NT2/D1 (cell line): ENCODE measurements at places on chromosomes 6 and 20.

DNA sequence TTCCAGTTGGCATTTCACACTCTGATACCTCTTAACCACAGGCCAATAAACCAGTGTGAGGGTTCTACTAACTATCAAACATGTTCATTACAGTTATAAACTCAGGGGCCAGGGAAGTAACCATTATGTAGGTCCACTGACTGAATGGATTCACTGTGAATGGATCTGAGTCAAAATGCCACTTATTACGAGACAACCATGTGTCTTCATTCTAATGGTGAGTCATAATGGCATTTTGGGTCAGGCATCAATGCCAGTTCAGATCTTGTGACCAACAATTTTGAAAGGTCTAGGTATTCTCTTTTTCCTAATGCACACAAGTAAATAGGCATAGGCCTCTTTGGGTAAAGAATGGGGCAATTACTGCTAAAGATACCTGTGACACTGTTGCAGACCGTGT lies 112.2 kb upstream of the HEY2 start:
- no peak for DNase-seq

- DNase-seq = no peak
Observed at GRCh38 chr6:23647045-23647444, 479.0 kb upstream of the NRSN1 start.

- no peak for DNase-seq
Observed at GRCh38 chr6:63804381-63804956, 168.9 kb downstream of the PHF3 start.

DNA sequence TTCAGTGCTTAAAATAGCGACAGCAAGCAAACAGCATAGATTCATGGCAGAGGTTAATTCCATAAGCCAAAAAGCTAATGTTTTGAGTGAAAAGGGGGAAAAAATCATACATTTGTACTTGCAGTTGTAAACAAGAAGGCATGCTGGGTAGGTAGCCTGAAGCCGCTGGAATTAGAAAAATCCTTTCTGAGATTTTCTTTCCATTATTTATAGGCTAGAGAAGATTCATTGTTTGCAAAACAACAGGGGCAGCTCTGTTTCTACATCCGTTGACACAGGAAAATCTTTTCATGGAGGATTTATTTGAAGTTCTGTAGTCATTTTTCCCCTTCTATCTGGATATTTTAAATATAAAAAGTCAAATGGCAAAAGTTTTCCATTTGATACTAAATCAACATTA lies 843.9 kb downstream of the QKI start:
- DNase-seq = no peak

- no peak for DNase-seq
Observed at GRCh38 chr6:21750575-21750974, 157.0 kb downstream of the SOX4 start.

- no peak for DNase-seq
Observed at GRCh38 chr6:13454286-13455221, 32.8 kb downstream of the GFOD1 start.

DNA sequence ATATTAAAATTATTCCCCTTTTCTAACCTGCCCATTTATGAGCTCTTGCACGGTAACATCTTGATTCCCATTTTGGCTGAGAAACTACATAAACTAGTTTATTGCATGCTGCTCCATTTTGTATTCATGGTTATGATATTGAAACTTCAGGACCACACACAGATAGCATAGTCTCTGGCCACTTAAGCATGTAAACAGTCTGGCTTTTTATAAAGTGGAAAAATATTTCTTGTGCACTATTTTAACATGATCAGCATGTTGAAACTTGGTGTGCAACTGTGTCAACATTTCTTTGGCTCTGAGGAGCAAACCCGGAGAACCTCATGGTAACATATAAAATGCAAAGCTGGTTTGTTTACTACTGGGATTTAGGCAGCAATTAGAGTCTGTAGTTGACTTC lies 70.7 kb downstream of the SLX4IP start:
- DNase-seq = no peak

DNA sequence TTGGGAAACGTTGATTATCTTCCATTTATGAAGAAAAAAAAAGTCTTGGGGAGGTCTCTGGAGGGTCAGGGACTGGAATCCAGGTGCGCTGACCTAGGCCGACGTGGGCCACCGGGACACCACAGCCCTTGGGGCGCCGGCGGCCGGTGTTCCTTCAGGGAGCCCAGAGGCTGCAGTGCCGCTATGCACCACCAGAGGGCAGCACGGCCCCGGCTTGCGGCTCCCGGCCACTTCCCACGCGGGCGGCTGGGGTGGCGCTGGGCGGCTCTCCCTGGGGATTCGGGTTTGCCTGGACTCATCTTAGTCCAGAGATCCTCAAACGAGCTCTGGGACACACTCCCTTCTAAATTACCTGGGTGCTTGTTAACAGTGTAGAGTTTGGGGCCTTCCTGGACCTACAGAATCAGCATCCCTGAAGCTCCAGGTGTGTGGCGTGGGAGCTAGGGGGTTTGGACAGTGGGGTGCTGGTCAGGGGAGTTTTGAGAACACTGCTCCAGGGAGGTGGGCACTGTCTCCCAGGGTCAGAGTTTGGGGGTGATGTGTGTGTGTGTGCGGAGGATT lies 23.0 kb upstream of the GTSF1L start:
- DNase-seq = peak; percentile 57

DNA sequence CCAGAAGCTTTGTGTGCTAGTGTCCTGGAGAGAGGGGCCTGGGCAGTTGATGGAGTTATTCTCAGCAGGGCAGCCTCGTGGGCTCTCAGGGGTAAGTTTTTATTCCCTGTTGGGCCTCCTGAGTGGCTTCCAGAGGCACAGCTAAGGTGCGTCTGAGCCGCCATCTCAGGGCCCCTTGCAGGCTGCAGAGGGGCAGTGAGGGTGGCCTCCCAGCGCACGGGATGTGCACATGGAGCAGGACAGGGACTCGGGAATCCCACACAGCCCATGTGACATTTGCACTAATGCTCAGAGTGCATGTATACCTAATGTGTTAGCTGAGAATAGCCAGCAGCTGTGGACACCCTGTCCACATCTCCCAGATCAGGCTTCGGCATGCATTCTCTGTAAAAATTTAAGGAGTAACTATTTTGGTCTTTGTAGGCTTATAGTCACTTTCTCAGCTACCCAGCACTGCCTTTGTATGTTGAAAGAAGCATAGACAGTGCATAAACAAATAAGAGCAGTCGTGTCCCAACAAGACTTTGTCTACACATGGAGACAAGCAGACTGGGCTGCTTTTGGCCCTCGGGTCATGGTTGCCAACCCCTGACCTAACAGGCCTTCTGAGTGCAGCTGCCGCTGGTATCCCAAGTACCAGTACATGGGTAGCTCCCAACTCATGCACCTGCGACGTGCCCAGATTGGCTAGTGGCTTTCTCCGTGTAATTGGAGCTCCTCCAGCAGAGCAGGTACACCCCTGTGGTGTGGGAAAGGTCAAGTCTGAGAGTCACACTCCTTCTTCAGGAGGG lies 18.6 kb upstream of the CST9L start:
- no peak for DNase-seq

GRCh38 chr20:37570419-37570818 lies 42.7 kb upstream of the BLCAP start:
- no peak for DNase-seq

- DNase-seq = no peak
Observed at GRCh38 chr6:166722785-166723184, 95.7 kb upstream of the RPS6KA2 start.

GRCh38 chr6:13357551-13358075 lies 29.3 kb upstream of the TBC1D7 start:
- no peak for DNase-seq

- DNase-seq = no peak
Observed at GRCh38 chr20:19890445-19891051, 126.6 kb upstream of the NAA20 start.

GRCh38 chr6:154156135-154156896 lies 117.3 kb downstream of the OPRM1 start:
- no peak for DNase-seq

GRCh38 chr6:14243597-14243996 lies 126.0 kb downstream of the CD83 start:
- DNase-seq = no peak

- DNase-seq = no peak
Observed at GRCh38 chr6:120278689-120279396, 929.3 kb upstream of the MAN1A1 start.

DNA sequence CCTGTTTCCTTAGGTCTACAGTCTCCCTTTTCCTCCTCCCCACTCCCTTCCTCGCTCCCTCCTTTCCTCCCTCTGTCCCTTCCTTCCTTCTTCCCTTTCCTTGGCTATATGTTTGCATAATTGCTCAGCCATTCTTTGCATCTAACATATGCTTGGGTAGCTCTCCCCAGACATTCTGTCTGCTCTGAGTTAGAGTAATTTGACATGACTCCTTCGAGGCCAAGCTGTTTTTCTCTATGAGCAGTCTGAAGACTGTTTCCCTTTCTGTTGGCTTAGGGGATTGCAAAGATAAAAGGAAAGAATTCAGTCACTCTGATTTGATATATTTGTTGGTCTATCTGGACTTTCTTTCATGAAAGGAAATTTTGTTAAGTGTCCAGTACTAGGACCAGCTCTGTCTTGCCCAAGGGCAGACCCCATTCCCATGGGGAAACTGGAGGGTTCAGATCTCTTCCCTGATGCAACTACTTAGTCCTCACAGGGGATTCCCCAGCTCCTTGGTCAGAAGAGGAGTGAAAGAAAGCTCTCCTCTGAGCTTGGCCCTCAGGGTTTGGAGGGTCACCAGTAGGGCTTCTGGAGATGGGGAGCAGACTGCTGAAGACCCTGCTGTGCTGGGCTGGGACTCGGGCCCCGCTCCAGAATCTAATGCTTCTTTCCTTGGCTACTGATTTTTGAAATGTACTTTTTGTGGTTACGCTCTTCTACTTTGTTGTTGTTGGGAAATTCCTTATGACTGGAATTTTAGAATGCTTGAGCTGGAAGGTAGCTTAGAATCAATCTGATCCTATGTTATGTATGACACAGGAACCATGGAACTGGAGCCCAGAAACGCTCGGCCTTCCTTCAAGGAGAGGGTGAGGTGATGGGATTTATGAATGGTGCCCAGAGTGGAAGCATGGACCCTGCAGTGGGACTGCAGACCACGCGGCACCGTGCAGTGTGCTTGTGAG lies 63.7 kb upstream of the SLC22A23 start:
- no peak for DNase-seq

DNA sequence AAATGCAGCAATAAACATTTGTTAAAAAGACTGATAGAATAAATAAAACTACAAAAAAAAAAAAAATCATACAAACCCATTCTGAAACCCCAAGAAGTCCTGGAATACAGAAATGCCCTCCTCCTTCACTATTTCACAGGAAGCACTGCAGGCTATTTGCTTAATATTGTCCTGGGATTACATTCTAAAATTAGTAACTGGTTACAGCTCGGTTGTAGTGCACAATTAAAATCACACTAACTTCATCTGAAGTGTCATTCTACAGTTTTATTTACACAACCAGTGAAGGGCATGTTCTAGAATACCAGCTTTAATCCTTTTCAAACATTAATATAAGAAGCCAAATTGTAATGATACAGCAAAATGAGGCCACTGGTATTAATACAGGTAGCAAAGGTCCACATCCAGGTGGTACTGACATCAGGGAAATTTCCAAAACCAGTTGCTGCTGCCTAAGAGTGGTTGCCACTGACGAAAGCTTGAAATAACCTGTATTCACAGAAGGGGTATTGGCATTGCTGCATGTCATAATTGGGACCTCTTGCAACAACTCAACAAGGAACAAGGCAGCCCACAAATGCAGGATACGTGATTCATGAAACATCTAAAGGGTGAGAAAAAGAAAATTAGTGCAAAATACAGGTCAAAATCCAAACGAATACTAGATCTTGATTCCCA lies 26.9 kb downstream of the AKIRIN2 start:
- DNase-seq = no peak

DNA sequence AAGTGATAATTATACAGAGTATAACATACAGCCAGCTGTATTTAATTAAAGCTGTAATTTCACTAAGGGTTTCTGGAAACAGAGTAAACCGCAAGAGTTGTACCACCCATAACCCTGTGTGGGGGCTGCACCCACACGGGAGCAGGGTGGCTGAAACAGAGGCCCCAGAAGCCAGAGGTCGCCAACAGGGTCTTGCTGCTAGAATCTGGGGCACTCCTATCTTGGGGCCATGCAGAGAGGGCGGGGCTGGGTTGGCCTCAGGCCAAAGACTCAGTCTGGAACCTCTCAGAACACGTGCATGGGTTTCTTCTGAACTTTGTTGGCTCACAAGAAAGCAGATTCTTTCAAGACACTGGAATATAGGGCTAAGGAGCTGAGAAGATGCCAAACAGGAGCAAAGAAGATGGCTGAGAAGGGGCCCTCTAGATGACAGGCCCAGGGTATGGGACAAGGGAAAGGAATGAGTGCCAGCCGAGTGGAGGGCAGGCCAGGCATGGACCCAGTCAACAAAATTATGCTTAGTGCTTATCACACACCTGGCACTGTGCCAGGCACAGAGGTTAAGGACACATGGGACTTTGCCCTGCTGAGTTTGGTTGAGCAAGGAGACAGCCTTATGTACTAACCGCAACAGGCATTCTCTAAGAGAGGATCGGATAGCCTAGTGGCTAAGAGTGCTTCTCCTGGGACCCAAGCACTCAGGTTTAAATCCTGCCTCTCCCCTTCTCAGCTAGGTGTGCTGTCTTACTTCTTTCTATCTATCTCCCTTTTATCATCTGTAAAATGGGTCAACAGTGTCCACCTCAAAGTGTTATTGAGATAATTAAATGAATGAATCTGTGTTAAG lies 96.6 kb upstream of the FOXP4 start:
- no peak for DNase-seq

DNA sequence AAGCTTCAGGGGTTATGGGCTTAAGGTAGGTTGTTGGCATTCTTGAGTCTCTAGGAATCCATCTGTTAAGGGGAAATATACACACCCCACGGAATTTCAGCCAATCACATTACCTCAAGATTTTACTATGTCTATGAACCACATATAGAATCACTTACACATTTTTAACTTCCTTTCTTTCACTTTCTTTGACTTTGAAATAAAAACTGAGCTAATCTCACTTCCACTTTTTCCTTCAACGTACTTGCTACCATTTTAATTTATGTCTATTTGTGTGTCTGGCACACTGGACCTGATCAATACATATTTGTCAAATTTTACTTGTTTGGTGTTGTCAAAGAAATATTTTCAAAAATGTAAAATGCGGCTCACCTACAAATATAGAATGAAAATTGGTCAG lies 545.4 kb upstream of the JAG1 start:
- DNase-seq = no peak

- no peak for DNase-seq
Observed at GRCh38 chr6:54020334-54020733, 90.9 kb upstream of the MLIP start.
